ENCODE measurements at places on chromosomes 6 and 20.

DNA sequence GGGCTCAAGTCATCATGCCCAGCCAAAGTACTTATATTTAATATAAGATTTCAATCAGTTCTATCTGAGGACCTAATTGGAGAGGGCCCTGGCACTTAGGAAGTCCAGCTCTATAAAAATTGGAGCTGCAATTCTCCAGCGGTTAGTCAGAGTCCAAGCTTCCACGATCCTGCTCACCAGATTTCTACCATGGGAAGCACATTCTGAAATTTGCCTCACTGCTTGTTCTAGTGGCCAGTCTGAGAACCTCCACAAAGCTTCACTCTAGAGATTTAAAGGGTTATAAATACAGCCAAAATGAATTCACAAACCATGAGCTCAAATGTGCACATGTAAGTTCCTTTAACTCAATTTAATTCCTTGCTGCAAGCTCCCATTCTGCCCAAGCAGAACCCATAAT is 33.5 kb downstream of the PNLDC1 start:
- no peak for DNase-seq

GRCh38 chr20:51994751-51995417 is 192.6 kb upstream of the SALL4 start:
- DNase-seq, result no peak

- no peak for DNase-seq
Observed at GRCh38 chr6:169146521-169146920, 107.1 kb downstream of the THBS2 start.

GRCh38 chr6:33694401-33694931 is 17.0 kb downstream of the UQCC2 start:
- peak; percentile 79 for DNase-seq

DNA sequence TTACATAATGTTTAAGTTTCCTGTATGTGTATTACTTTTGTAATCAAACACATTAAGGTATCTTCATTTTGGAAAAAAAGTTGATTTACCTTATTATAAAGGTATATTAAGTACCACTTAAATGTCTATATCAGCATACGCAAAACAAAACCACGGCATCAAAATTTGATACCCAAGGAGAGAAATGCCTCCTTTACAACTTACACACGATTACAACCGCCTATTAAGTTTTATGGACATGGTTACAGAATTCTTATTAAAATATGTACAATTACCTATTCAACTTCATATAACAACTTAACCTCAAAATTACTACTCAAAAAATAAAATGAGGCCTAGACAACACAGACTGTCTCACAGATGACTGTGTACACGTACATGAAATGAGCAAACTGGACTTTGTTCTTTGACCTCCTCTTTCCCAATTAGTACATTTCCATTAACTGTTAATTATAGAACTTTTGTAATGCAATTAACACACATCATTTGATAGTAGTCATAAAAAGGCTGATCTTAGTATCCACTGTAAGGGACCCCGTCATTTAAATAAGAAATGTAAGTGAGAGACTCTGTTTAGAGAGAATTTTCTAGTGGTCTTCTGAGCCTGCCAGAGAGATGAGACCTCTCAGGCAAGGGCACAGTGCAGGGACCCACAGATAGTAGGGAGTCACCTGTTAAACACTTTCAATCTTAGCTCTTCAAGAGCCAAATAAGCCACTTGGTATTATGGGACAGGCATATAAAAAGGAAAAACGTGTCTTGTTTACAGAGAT is 2.5 kb downstream of the DIDO1 start:
- DNase-seq, result no peak

- no peak for DNase-seq
Observed at GRCh38 chr20:52459150-52459549, 267.6 kb upstream of the ZFP64 start.
